ENCODE measurements at places on chromosomes 3 and 15.
A peak's percentile ranks its signal among the peaks of the same experiment; 100 is the strongest.

GRCh38 chr3:186775999-186776398 lies 7.4 kb upstream of the EIF4A2 start:
- DNase-seq = no peak

DNA sequence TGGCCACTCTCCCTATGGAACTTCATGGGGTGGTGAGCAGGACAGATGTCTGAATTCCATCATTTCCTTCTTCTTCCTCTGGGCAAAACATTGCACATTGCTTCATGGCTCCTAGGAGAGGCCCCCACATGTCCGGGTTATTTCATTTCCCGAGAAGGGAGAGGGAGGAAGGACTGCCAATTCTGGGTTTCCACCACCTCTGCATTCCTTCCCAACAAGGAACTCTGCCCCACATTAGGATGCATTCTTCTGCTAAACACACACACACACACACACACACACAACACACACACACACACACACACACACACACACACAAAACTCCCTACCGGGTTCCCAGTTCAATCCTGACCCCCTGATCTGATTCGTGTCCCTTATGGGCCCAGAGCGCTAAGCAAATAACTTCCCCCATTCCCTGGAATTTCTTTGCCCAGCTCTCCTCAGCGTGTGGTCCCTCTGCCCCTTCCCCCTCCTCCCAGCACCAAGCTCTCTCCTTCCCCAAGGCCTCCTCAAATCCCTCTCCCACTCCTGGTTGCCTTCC lies 1.9 kb downstream of the RHO start:
- DNase-seq = no peak

DNA sequence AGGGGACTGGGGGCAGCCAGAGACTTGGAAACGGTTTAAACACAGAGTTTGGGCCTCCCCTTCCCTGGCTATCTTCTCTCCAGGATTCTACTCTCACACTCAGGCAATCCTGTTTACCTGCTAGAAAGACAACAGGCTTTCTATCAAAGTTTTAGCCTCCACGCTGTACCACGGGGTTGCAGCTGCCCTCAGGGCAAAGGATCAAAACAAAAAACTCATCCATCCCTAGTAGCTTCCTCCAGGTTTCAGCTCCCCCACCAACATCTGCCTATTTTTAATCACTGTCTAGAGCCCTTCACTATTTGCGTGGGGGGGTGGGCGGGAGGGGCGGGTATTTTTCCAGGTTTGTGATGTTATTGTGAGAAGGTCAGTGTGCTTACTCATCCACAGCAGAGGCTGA lies 286.8 kb upstream of the TRIM42 start:
- DNase-seq = no peak

DNA sequence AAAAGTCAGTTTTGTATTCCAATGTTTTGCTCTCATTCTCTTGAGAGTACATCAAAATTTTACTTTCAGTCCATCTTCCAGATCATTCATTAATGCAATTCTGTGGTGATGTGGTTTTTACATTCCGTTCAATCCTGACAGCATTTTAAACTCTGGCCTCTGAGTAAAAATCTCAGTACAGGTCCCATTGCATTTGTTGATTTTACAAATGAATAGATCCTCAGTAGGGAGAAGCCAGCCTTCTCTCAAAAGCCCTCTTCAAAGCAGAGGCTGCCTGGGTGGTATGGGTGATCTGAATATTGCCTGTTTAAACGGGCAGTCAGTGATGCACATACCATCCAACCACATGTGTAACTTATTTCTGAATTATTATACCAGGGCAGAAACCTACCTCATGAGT lies 72.5 kb upstream of the TSC22D2 start:
- no peak for DNase-seq

GRCh38 chr3:165133188-165133899 lies 55.0 kb upstream of the SI start:
- no peak for DNase-seq

DNA sequence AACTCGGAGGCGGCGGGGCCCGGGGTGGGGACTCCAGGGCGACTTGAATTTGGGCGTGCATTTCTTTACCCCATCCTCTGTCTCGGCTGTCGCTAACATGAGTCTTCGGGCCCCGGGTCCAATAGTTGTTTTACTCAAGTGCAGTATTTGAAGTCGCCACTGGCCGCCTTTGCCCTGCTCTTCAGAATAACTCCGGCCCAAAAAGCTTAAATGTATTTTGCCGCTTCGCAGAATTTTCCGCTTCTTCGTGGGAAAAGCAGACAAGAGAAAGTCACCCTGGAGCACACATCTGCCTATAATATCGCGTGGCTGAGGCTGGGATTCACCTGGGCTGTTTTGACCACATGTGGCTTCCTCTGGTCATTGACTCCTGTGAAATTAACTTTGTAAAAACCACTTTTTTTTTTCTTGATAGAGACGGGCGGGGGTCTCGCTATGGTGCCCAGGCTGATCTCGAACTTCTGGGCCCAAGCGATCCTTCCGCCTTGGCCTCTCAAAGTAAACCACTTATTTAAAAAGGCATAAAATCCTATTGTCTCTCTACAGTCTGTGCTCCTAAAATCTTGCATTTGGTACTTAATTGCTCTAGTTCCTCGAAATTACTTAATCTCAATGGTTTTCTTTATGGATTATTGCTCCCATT lies 676 bp downstream of the CNOT10 start:
- no peak for DNase-seq

DNA sequence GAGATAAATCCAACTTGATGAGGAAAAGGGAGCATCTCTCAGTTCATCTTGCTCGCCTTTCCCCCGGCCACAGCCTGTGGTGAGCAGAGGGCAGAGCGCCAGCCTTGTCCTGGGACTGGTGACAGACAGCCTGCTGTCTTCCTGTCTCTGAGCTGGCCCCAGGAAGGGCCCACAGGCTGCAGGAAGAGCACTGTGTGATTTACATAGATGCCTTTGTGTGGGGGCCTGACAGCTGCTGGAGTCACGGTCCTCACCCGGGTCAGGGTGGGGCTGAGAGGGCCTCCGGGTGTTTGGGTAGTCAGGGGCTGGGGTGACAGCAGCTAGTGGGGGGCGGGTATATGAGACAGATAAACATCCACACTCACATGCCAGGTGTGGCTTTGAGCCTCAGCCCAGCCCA lies 29.3 kb downstream of the PLA2G4D start:
- no peak for DNase-seq

GRCh38 chr15:85004550-85004949 lies 22.9 kb downstream of the PDE8A start:
- DNase-seq = no peak

DNA sequence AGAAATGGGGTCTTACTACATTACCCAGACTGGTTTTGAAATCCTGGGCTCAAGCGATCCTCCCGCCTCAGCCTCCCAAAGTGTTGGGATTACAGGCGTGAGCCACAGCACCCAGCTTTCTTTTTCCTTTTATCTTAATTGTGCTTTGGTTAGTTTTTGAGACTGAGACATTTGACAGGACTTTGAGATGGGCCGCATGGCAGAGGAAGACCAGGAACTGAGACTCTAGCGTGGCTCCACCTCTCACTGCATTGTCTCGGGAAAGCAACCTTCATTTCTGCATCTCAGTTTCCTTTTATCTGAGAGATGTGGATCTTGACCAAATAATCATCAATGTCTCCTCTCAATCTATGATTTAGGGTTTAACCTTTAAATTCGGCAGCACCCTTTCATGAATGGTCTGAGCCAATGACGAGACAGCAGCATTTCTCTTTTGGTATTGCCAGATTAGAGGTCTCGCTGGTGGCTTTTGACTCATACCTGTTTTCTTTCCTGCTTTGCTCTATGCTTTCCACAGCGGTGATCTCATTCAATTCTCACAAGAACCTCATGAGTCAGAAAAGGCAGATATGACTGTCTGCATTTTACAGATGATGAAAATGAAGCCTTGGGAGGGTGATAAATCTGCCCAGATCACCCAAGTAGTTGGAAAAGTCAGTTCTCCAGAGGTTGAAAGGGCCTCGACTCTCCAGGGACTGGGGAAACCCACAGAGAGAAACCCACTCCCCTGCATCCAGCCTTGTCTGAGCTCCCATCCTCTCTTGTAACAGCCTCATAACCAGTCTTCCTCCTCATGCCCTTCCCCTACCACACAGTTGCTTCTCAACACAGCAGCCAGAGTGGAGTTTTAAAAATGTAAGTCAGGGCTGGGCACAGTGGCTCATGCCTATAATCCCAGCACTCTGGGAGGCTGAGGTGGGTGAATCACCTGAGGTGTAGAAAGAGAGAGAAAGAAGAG lies 84.8 kb upstream of the FOXB1 start:
- no peak for DNase-seq

- DNase-seq = no peak
Observed at GRCh38 chr3:104873331-104873730, 493.4 kb upstream of the ALCAM start.

- DNase-seq = no peak
Observed at GRCh38 chr3:117101697-117102096, 392.1 kb downstream of the TUSC7 start.

DNA sequence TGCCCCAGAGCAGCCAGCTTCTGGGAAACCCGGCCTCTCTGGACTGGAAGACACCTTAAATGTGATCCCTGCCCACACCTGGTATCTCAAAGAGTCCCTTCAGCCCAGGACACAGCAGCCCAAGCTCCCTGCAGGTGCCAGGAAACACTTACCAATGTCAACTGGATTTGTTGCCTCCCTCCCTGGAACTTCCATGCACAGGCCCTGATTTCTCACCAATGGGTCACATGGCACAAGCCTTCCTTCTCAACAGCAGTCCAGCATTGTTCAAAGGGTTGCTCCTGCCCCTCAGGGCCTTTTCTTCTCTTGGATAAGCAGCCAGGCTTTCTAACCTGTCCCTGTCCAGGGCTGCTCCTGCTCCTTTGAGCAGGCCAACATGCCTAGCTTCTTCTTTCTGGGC lies 31.6 kb downstream of the ANP32A start:
- DNase-seq = no peak

DNA sequence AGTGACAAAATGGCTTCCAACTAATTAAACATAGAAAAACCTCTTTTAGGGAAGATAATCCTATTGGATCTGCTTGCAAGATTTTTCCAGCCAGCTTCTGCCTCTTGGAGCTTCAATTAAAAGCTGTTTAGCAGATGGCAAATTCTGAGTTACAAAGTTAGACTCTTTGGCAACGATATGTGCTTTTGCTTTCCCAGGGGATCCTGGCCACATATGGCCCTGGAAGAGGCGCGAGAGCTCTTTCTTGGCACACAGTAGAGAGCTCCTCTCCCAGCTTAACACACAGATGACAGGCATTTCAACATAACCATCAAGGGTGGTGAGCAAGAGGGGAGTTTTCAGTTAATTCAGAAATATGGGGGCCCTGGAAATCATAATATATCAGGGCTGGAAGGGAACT lies 41.6 kb upstream of the GALNT15 start:
- DNase-seq = peak; percentile 98

DNA sequence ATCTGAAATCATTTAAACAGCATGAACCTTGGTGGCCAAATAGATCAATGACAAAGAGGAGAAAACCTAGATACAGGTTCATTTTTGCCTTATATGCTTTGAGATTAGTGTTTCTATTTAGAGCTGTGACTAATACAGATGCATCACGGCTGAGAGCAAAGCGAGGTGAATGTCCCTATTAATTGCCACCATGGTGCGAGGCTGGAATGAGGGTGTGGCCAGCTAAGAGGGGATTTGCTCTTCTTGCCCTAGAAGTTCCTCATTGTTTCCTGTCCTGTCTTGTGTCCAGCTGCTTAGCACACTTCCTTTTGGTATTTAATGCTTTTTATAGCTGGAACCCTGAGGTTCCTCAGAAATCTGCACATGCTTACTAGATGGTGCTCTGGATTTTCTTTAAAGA lies 339.1 kb upstream of the RGMA start:
- no peak for DNase-seq

DNA sequence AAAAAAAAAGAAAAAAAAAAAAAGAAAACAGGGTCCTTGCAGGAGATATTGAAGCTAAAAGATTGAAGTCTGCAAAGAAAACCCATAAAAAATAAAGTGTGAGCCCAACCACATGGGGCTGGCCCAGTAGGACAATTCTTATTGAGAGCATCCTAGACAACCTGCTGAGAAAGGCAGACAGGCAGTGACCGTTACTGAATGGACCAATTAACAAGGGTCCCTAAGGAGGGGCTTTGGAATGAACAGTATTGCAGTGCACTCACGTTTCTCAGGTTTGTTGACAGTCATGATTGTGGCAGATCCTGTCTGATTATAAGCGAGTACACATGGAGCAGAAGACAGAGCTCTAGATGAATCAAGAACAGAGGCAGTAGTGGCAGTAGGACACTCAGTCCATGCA lies 168.6 kb downstream of the LSAMP start:
- no peak for DNase-seq

DNA sequence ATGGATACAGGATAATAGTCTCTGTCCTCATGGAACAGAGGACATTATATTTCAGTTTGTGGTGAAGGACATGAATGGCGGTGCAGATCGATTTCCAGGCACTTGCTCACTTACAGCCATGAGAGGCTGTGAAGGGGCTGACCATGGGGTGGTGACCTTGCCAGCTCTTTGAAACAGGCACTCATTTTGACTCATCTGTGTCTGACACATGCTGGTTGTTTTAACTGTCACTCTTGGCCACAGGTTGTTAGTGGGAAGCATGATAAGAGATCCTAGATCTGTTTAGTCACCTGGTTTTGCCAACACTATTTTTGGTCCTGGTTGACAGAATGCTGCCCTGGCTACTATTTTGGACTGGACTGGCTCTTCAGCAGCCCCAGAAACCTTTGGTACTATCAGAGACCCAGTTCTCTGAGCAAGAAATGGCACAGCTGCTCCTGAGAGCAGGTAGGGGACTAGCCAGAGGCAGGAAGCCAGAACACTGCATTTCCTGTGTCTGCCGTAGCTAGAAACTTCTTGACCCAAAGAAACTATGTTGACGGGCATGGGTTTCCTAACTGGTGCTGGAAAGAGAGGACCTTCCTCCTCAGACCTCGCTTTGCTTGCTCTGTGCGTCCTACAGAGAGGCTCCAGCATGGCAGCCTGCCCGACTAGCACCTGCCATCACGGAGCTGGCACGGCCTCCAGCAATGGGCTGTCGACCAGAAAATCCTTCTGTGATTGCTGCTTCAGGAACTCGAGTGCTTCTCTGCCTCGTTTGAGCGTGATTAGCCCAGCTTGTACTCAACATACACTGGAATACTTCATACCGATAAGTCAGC lies 6.3 kb downstream of the PXYLP1 start:
- peak; percentile 82 for DNase-seq

- DNase-seq = no peak
Observed at GRCh38 chr3:125160606-125161371, 51.8 kb downstream of the SLC12A8 start.

Measured in NCI-H1694 treated with DMSO at 0.1 percent for 48 hours (cell line).